ENCODE measurements at places on chromosomes 7 and 10.

DNA sequence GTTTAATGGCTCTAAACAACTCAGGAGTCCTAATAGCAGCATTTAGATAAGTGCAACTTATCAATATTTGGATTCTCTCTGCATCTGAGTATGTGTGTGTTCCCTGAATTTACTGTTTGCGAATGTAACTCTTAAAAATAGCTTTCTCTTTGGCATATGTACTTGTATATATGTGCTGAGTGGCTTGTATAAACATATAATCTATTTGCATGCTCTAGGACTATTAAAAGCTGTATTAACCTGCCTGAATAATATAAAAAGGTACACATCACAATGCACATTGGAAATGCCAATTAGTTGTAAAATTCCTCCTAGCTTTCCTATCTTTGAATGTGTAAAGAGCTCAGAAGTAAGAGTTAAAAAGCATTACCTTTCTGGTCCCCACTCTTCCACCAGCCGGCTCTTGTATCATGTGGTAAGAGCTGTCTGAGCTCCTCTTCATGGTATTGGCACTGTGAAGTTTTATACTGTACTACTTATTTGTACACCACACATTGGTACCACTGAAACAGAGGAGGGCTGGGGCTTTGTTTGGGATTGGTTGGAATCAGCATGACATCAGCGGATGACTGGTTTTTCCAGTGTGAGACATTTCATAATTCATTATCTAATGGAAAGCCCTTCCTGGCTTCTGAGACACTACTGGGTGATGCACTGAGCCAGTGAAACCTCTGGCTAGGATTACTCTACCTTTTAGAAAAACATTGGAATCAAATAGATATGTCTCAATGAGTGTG is at the start of gene INHBA:
Gene INHBA, minus strand, starts transcription at position 456 of the 737 bp plus-strand sequence. CDS start 2,716 bp downstream, outside the sequence.
- no peak within 1 kb of the TSS for H3K27ac ChIP-seq
- DNase-seq, result no peak
- peaks cover 79% of the 10 kb centered on the region for H3K27me3 ChIP-seq

DNA sequence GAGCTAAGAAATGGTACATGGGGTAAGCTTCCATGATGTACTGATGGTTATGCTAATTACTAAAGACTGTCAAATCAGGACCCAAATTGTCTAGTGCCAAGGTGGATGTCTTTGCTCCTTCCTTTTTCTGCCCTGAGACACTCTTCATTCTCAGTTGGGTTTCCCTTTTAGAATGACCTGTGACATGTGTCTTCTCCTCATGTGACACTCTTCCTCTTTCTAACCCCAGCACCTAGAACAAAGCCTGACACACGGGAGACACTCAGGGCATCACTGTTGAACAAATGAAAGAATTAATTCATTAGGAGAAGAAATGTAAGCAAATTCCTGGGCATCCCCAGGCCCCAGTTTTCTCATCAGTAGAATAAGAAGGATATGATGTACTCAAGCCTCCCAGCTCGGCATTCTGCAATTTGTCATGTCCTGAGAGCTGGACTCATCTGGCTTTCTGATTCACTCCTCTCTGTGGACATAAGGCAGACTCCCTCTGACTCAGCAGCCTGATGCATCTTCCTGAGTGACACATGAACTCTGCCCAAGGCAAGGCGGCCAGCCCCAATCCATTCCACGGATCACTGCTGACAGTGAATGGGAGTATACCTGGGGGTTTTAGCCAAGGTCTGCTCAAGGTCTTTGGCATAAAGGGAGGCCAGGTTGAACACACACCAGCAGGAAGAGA is 473.8 kb downstream of the KCNMA1 start:
- DNase-seq, result no peak
- no peak overlapping the region for H3K4me3 ChIP-seq
- no peaks in the 10 kb centered on the region for H3K27me3 ChIP-seq
- no peaks in the 10 kb centered on the region for H3K36me3 ChIP-seq
- no peaks in the 10 kb centered on the region for H3K4me1 ChIP-seq

GRCh38 chr10:132458586-132459300 is 61.7 kb downstream of the PWWP2B start:
- H3K4me3 ChIP-seq, result no peak overlapping the region
- peaks cover 26% of the 10 kb centered on the region for H3K27me3 ChIP-seq
- H3K4me1 ChIP-seq, result no peaks in the 10 kb centered on the region

DNA sequence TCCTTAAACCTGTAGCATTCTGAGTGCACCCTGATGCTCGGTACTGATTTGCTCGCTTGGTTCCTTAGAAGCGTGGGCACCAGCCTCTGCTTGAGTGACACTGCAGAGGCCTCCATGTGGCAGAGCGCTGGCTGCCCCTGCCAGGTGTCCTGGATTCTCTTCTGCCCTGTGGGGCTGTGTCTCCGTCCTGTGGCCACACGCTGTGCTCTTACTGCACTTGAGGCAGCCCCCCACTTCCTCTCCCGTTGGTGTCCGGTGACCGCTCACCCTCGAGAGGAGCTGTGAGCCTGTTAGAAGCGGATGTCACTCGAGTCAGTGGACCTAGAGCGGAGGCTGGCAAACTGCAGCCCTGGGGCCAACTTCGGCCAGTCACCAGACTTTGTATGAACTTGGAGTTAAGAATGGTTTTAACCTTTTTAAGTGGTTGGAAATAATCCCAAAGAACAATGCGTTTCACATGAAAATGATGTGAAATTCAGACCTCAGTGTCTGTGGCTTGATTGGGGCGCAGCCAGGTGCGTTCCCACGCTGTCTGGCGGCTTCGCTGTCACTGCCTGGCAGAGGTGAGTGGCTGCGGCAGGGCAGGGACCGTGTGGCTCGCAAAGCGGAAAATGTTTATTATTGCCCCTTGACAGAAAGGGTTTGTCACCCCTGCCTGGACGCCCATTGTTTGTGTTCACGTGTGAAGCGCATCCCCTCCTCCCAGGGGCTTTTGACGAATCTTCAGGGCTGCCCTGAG is 114.6 kb downstream of the CYTH3 start:
- peaks cover 3% of the 10 kb centered on the region for H3K4me1 ChIP-seq
- H3K27me3 ChIP-seq, result no peaks in the 10 kb centered on the region
- H3K27ac ChIP-seq, result peak overlapping the region; percentile 53

- DNase-seq, result peak; percentile 32
- no peaks in the 10 kb centered on the region for H3K36me3 ChIP-seq
- H3K27me3 ChIP-seq, result peaks cover 76% of the 10 kb centered on the region
- H3K27ac ChIP-seq, result no peak overlapping the region
- H3K4me1 ChIP-seq, result peaks cover 23% of the 10 kb centered on the region
Measured at GRCh38 chr10:22317771-22318565, 1.8 kb downstream of the COMMD3 start.

DNA sequence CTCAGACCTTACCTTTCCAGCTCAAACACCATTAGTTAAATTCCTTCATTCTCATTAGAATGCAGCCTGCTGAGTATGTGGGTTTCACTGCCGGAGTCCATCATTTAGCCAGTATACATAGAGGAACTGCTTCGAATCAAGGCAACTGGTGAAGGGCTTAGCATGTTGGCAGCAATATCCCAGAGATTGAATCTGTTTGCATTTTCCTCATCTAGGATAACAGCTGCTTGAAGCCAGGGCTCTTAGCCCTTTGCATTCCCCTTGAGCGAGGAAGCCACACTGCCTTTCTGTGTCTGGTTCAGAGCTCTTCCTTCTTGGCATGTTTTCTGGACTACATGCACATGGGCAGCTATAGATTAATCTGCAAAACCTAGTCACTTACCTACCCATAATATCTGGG is 14.7 kb downstream of the NODAL start:
- no peak for DNase-seq
- H3K36me3 ChIP-seq, result peaks cover 12% of the 10 kb centered on the region
- no peak overlapping the region for H3K4me3 ChIP-seq
- no peak overlapping the region for H3K27ac ChIP-seq
- peaks cover 6% of the 10 kb centered on the region for H3K4me1 ChIP-seq
- H3K27me3 ChIP-seq, result no peaks in the 10 kb centered on the region

DNA sequence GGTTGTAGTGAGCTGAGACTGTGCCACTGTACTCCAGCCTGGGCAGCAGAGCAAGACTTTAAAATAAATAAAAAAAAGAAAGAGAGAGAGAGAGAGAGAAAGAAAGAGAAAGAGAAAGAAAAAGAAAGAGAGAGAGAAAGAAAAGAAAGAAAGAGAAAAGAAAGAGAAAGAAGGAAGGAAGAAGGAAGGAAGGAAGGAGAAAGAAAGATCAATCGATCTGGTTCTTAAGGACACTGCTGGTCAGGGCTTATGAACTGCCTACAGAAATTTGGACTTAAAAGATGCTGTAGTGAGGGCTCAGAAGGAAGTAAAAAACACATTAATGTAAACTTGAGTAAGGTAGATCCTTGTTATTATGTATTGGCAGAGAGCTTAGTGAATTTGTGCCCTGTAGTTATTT is 62.4 kb downstream of the COPG2 start:
- no peak overlapping the region for H3K27ac ChIP-seq
- H3K36me3 ChIP-seq, result peaks cover 37% of the 10 kb centered on the region
- H3K4me3 ChIP-seq, result no peak overlapping the region
- no peak for DNase-seq
- no peaks in the 10 kb centered on the region for H3K27me3 ChIP-seq

GRCh38 chr7:19079066-19079465 is 38.4 kb downstream of the TWIST1 start:
- no peak for DNase-seq
- H3K4me3 ChIP-seq, result no peak overlapping the region
- H3K4me1 ChIP-seq, result peaks cover 4% of the 10 kb centered on the region
- no peaks in the 10 kb centered on the region for H3K27me3 ChIP-seq
- H3K36me3 ChIP-seq, result no peaks in the 10 kb centered on the region

DNA sequence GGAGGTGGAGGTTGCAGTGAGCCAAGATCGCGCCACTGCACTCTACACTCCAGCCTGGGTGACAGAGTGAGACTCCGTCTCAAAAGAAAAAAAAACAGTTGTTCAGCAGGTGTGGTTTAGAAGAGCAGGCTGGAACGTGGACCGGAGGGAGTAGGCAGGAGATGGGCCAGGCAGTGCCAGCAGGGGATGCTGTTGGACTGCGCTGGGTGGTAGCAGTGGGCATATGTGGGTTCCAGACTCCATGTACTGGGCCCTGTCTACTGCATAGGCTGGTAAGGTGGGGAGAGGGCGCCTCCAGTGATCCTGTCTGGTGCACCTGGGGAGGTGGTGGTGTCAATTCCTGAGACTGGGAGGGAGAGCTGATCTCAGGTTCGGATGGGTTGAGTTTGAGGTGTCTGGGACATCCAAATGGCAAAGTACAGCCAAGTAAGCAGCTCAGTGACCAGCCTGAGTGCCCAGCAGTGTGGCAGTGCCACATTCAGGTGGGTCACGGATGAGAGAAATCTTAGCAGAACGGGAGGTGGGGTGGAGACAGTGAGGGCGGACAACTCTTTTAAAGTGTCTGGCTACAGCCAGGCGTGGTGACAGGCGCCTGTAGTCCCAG is 25.9 kb downstream of the SFXN4 start:
- H3K4me3 ChIP-seq, result no peak overlapping the region
- H3K27ac ChIP-seq, result no peak overlapping the region
- peak; percentile 53 for DNase-seq
- no peaks in the 10 kb centered on the region for H3K27me3 ChIP-seq
- no peaks in the 10 kb centered on the region for H3K4me1 ChIP-seq

DNA sequence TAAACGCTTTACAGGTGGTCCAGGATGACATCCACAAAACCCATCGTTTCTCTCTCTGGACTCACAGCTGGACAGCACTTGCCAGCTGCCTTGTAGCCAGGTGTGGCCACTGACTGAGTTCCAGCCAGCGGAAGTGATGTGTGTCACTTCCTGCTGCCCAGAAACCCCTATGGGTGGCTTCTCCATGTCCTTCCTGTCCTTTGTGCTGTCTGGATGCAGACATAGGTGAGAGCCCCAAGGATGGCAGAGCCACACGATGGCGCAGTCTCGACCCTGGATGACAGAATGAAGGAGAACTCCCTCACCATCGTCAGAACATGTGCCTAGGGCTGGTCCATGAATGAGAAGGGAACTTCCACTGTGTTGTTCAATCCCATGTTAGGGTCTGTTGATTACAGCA is 22.1 kb downstream of the NMT2 start:
- no peak overlapping the region for H3K27ac ChIP-seq
- no peak overlapping the region for H3K4me3 ChIP-seq
- peaks cover 7% of the 10 kb centered on the region for H3K4me1 ChIP-seq

DNA sequence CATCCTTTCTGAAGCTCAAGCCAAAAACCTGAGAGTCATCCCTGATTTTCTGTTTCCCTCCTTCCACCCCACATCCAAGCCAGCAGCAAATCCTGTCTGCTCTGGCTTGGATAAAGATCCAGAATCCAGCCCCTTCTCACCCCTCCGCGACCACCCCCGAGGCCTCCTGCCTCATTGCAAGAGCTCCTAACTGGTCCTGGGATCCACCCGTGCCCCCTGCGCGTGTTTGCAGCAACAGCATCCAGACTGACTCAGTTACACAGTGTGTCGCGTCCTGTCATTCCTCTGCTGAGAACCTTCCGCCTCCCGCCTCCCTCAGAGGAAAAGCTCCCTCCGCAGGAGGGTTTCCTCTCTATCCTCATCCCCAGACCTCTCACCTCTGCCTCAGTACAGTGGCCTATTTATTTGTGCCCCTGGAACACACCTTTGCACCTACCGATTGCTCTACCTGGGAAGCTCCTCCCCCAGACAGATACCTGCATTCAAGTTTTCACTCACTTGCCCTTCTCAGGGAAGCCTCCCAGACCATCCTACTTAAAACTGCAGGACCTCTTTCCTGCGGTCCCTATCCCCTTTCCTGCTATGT is 21.6 kb upstream of the GRID1 start:
- peaks cover 16% of the 10 kb centered on the region for H3K4me1 ChIP-seq
- no peak for DNase-seq
- peaks cover 45% of the 10 kb centered on the region for H3K27me3 ChIP-seq
- H3K27ac ChIP-seq, result no peak overlapping the region
- H3K4me3 ChIP-seq, result no peak overlapping the region

DNA sequence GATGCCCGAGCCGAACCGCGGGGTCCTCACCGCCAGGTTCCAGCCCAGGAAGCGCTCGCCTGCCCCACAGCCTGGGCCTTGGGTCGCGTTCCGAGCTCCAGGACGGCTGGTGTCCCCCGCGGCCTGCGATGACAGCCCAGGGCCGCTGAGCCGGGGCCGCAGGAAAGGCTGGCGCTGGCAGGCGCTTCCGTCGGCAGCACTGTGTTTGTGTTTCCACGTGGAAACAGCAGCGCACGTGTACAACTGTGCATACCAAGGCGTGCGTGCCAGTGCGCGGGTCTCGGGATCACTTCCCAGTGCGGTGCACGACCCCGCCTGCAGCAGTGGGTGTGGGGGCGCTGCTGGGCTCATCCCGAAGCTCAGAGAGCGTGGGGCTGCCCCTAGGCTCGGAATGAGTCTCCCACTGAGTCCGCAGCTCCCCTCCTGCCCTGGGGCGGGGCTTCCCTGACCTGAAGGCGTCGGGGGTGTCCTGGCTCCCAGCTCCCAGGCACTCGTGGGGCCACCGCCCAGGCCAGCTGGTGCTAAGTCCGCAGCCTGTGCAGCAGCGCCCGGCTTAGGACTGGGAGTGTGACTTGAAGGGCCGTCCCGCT is 17.2 kb downstream of the AP5Z1 start:
- no peaks in the 10 kb centered on the region for H3K27me3 ChIP-seq
- H3K4me3 ChIP-seq, result peak overlapping the region; percentile 53
- H3K36me3 ChIP-seq, result no peaks in the 10 kb centered on the region

GRCh38 chr10:129278686-129279085 is 188.4 kb upstream of the MGMT start:
- no peak overlapping the region for H3K4me3 ChIP-seq
- H3K27ac ChIP-seq, result no peak overlapping the region
- DNase-seq, result no peak
- no peaks in the 10 kb centered on the region for H3K4me1 ChIP-seq
- no peaks in the 10 kb centered on the region for H3K36me3 ChIP-seq
- no peaks in the 10 kb centered on the region for H3K27me3 ChIP-seq

GRCh38 chr7:26265499-26266075 is 26.1 kb upstream of the SNX10 start:
- H3K4me1 ChIP-seq, result no peaks in the 10 kb centered on the region
- no peak overlapping the region for H3K4me3 ChIP-seq
- no peaks in the 10 kb centered on the region for H3K27me3 ChIP-seq
- no peaks in the 10 kb centered on the region for H3K36me3 ChIP-seq
- no peak for DNase-seq
- H3K27ac ChIP-seq, result no peak overlapping the region
